Caco-2 (cell line): ENCODE measurements at places on chromosomes 2 and 18.

- no peak for DNase-seq
These were observed 43.5 kb downstream of the ATOH8 start for GRCh38 chr2:85797263-85797660.

- peak; percentile 49 for DNase-seq
These were observed 19.6 kb downstream of the LDAH start for GRCh38 chr2:20803226-20803682.

DNA sequence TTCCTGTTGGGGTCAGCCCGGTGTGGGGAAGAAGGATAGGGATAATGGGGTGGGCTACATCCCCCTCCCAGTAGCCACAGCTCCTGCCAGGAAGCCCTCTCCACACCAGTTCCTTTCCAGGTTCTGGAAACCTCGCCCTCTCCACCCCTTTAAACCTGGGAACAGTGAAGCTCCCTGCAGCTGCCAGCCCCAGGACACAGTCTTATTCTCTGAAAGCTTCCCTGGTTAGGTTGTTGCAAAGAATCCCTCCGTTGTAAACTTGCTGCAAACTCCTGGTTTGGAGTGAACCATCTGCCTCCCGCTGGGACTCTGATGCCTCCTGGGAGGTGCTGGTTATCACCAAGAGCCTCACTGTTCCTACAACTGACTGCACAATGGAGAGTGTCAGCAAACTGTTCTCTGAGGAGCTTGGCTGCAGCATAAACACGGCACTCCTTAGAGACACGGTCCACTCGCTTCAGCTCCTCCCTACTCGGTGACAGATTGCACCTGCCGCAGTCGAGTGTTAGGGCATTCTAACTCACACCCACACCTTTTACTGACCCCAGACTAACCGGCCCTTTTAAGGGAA, 261.8 kb upstream of the RAB6C start:
- no peak for DNase-seq

DNA sequence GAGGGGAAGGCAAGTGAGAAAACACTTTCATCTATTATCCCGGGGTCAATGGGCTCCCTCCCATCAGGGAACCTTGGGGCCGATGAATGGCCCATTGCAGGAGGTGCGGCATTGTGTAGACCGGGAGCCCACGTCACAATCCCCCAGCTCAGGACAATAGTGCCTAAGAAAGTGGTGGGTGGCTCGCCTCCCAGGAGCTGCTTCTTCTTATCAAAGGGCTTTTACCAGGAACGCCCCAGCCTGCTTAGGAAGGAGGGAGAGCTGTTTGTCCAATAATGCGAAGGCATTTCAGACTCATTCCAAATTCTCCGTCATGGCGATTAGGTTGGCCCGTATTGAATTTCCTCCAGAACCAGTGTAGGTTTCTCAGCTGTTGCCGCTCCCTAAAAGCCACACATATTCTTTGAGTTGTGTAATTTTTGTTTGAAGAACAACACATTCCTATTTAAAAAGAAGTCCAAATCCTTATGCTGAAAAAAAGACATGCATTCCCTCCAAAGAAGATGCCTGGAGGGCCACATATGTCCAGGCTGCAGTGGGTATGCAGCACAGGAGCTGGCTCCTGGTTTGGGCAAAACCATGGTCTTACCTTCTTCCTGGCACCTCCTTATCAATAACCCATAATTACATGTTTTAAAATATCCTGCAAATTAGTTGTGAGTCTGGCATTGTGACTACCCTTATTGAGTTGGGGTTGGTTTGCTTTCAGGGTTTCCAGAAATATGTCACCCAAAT, 264.7 kb downstream of the MYCN start:
- DNase-seq, result no peak

DNA sequence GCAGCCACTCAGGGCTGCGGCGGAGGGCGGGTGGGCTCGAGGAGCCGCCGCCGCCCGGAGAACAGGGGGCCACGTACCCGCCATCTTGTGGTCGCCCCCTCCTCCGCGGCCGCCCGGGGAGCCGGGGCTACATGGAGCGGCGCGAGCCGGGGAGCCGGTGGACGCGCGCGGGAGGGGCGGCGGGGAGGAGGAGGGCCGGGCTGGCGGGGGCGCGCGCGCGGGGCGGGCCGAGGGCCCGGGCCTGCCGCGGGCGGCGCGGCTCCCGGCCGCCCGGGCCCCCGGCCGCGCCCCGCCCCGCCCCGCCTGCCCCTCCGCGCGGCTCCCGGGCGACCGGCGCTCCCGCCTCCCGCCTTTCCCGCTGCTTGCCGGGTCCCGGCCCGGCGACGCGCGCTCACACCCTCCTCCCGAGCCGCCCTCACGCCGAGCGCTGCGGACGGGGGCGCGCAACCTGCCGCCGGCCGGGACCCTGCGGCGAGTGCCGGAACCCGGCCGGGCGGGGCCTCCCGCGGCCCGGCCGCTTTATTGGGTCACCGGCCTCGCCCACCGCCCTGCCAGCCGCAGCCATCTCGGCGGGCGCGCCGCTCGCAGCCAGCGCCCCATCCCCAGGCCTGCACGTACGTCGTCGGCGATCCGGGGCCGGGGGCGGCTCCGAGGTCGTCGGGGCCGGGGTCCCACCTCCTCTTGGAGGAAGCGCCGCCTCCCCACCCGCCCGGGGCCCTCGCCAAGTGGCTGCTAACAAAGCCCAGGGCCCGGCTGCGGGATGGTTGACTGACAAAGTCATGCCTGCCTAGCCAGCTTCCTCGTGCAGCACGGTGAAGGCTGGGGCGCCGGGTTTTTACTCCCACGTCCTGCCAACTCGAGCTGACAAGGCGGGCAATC, at the start of gene PPP4R1:
TSS of gene PPP4R1 (minus strand) at position 159 of the 879 bp plus-strand sequence. CDS start at position 84, 75 bp downstream.
- peak; percentile 80 for DNase-seq

- no peak for DNase-seq
These were observed 224.9 kb upstream of the BOD1L2 start for GRCh38 chr18:56921896-56922480.

GRCh38 chr18:62713651-62714247, 1.6 kb upstream of the PHLPP1 start:
- DNase-seq, result no peak

DNA sequence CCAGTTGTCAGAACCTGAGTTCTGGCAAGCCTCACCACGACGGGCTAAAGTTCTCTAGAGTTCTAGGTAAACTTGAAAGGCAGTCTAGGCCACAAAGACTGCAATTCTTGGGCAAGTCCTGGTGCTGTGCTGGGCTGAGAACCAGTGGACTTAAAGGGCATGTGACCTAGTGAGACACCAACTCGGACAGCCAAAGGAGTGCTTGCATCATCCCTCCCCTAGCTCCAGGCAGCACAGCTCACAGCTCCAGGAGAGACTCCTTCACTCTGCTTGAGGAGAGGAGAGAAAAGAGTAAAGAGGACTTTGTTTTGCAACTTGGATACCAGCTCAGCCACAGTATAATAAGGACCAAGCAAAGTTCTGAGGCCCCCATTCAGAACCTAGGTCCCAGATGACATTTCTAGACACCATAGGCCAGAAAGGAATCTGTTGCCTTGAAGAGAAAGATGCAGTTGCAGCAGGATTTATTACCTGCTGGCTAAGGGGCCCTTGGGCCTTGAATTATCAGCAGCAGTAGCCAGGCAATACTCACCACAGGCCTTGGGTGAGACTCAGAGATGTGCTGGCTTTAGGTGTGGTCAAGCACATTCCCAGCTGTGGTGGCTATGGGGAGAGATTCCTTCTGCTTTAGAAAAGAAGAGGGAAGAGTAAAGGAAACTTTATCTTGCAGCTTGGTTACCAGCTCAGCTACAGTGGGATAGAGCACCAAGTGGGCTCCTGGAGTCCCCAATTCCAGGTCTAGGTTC, 51.8 kb downstream of the UPP2 start:
- DNase-seq, result no peak

- no peak for DNase-seq
These were observed 78.7 kb downstream of the LPIN1 start for GRCh38 chr2:11824901-11825828.

DNA sequence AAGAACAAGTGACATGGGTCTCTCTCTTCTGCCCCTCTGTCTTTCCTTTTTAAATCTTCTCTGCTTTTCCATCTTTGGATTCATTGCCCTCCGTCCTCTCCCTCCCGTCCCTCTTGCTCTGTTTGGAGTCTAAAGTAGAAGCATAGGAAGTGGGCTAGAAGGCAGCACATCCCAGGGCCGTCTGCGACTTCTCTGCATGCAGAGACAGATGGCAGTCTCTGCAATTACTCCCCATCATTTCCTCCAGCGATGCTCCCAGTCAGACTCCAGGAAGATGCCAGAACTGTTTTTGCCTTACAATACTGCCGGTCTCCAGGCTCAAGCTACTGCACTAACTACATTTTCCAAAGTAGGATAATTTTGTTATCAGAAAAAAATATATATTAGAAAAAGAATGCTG, 35.2 kb upstream of the LPIN2 start:
- no peak for DNase-seq

- no peak for DNase-seq
These were observed 48.8 kb downstream of the THNSL2 start for GRCh38 chr2:88218981-88219380.

DNA sequence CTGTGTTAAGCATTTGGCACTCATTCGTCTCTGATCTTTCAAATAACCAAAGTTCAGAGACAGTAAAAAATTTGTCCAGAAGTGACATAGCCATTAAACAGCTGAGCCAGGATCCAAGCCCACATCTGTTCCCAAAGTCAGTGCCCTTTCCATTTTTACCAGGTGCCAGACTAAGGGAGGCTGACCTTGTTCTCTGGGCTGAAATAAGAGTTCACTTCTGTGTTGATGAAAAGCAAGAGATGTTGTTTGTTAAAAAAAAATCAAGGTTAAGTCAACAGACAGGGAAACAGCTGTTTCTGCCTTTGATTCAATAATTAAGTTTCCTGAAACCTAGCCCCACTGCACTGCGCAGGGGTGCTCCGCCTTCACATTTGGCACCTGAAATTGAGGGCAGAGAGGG, 117.1 kb downstream of the PRKRA start:
- DNase-seq, result no peak

GRCh38 chr2:74653589-74653984, 460 bp upstream of the SEMA4F start:
- DNase-seq, result no peak

- no peak for DNase-seq
These were observed 969 bp upstream of the ALKAL2 start for GRCh38 chr2:288758-289361.

DNA sequence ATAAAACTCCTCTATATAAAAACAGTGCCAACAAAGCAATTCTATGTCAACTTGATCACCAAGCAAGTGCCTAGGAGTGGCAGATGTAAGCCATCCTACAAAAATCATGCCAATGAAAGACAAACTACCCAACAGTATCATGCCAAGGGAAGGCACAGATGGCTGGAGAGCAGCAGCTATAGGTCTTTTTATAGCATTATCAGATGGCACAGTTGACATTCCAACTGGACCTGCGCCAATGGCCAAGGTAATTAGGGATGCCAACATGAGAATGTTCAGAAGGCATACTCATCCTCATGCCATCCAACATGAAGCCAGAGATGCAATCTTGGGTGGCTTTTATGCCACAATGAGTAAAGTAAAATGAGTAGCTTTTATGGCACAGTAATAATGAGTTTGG, 237.3 kb downstream of the OTX1 start:
- no peak for DNase-seq

- DNase-seq, result no peak
These were observed 70.3 kb downstream of the WDR7 start for GRCh38 chr18:56721491-56721890.

DNA sequence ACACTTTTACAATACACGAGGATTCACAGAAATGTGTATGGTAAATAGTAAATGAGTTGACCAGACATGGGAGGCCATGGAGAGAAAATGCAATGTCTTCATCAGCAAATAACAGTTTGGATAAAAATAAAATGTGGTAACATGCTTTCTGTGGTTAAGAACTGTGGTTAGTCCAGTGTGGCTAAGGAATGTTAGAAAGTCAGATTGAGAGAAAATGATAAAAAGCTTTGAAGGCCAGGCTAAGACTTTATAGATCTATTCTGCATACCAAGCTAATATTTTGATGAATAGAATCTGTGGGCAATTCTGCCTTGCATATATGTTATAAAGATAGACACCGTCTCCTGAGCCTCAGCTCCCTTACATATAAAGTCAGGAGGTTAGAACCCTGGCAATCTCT, 215.9 kb downstream of the SOX11 start:
- no peak for DNase-seq

DNA sequence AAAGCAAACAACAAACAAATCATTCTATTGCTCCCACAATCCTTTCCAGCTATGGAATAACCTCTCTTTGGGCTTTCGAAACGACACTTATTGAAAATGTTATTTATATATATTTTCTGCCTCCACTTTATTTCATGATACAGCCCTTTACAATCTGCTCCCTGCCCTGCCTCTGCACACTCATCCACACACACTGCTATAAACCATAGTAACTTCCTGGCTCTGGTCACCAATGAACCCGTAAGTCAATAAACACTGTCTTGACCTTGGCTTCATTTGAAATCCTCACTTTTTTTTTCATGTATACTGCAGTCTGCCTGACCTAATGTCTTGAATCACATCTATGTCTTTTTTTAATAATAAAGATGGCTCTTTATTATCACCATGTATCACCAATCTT, 161.5 kb downstream of the SLC39A10 start:
- no peak for DNase-seq
